ENCODE measurements at places on chromosomes 2 and 18.

DNA sequence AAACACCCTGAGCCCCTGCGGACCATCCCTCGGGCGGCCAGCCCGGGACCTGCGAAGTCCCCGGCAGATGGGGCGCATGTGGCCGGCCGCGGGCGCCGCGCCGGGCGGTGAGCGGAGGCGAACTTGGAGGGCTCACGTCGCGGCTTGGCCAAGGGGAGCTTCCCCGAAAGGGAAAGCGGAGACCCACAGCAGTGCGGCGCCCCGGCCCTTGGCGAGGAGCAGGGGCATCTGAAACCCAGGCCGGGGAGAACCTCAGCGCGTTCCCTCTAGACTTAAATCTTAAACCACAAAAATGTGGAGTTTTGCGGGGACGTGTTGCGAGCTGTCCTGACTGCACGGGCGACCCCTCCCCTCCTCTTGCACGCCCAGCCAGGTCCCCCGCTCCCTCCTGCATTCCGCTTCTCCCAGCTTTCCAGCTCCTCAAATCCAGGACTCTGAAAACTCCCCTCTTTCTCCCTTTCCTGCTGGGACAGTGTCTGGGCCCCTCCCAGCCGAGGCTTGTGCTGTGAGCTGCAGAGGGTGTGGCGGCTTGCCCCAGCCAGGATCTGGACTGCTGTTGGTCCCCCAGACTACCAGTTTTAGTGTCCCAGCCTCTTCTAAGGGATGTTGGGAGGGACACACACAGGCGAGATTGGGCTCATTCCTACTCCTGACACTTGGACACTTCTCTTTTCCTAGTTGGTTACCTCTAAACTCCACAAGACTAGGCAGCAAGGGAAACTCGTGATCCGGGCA lies 1.3 kb downstream of the FMNL2 start:
- DNase-seq: peak; percentile 28

- DNase-seq: no peak
These were observed 17.2 kb upstream of the ATG16L1 start for GRCh38 chr2:233234264-233234663.

GRCh38 chr2:198863655-198864054 lies 594.1 kb downstream of the SATB2 start:
- no peak for DNase-seq

DNA sequence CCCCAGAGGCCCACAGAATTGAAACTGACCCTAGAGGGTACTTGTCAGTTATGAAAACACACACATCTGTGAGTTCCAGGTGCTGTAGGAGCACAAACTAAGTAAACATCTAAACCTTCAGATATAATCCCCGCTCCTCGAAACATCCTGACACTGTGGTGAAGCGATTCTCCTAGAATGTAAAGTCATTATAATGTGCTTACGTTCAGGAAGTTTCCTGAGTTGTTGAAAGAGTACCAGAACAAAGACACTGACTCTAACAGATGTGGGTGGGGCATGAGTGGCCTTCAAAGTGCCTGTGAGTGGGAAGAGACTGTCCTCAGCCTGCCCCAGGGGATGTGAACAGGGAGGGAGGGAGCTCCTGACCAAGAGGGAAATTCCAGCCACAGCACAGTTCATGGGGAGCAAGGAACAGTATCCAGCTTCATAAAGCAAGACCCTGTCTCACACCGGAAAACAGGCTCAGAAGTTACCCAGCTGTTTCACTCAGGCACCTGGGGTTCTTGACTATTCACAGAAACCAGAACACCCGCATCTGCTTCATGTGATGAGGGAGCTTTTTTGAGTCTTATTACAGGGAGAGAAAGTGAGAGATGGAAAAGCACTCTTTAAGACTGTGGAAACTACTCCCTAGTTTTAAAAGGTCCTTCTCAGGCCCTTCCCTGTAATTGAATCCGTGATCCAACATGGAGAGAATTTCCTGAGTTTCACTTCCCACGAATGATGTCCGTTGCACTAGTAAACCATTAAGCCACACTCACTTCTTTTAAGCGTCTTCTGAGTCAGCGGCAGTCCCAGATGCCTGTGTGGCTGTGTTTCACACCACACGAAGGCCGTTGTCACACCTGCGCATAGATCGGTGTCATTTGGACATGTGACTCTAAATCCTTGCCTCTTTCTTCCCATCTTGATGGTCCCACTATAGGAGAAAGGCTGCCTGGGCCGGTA lies 88.6 kb upstream of the EML6 start:
- DNase-seq: no peak

DNA sequence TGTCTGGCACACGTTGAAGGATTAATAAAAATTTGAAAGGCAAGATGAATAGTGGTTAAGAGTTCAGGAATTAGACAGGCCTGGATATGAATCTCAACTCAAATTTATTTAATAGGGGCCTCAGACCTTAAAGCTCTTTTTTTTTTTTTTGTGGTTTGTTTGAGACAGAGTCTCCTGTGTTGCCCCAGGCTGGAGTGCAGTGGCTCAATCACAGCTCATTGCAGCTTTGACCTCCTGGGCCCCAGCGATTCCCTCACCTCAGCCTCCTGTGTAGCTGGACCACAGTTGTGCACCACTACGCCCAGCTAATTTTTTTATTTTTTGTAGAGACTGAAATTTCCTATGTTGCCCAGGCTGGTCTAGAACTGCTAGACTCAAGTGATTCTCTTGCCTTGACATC lies 3.0 kb downstream of the ZRANB3 start:
- DNase-seq: no peak

GRCh38 chr2:69175790-69176715 lies 163.1 kb downstream of the ANTXR1 start:
- no peak for DNase-seq

GRCh38 chr2:179218848-179219594 lies 45.6 kb downstream of the SESTD1 start:
- DNase-seq: peak; percentile 57

- peak; percentile 19 for DNase-seq
These were observed 177.6 kb downstream of the SUCLG1 start for GRCh38 chr2:84281510-84281909.

- no peak for DNase-seq
These were observed 116.0 kb upstream of the ETAA1 start for GRCh38 chr2:67281101-67281500.

DNA sequence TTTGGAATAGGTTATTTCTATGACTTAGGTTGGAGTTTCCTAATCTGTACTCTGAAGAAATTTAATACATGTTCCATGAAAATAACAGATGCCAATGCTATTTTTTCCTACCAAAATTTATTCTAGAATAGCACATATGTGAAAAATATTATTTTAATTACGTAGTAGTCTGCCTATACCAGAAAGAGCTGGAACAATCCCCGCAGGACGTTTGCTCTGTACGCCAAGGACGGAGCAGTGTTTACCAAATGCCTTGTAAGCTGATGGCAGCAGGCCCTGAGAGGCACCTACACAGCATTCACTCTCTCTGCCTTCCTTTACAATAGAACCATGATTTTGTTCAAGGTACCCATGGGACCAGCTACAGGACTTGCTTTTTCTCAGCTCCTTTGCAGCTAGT lies 16.8 kb upstream of the SLC1A4 start:
- no peak for DNase-seq

- DNase-seq: no peak
These were observed 45.8 kb downstream of the PSMG2 start for GRCh38 chr18:12748671-12749070.

DNA sequence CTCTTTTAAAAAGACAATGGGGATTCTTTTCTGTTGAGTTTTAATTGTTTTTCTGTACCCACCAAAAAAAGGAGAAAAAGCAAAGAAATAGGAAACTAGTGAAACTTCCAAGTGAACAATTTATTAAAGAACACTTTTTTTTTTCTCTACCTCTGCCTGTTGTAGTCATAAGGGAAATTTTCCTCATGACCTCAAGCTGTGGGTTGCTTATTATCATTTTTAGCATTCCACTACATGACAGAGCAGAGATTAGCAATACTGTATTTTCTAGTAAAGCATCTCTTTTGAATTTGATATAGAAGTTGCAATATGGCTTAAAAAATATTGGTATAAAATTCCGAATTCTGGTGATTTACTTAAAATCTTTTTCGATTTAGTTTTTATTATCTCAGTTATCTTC lies 87.9 kb upstream of the LRRTM1 start:
- DNase-seq: no peak
